ENCODE measurements at places on chromosomes 13 and 19. TPM values are rescaled to one million over a fixed set of nuclear protein-coding genes. Genes with fewer than 3 reads are reported as not detected.

DNA sequence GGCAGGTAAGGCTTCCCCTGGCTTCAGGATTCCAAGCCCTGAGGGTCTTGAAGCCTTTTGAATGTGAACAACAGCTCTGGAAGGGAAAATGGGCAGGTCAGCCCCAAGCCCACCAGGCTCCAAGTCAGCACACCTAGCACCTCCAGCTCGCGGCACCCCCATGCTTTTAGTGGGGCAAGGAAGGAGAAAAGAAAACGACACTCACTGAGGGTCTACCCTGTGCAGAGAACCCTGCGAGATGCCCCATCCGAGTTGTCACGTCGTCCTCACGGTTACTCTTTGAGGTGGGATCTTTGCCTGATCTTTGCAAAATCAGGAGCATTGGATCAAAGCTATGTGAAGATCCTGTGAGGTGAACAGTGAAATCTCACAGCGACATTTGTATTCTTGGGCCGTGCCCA is 5.7 kb upstream of the F10 start:
- peak; percentile 37 for DNase-seq

DNA sequence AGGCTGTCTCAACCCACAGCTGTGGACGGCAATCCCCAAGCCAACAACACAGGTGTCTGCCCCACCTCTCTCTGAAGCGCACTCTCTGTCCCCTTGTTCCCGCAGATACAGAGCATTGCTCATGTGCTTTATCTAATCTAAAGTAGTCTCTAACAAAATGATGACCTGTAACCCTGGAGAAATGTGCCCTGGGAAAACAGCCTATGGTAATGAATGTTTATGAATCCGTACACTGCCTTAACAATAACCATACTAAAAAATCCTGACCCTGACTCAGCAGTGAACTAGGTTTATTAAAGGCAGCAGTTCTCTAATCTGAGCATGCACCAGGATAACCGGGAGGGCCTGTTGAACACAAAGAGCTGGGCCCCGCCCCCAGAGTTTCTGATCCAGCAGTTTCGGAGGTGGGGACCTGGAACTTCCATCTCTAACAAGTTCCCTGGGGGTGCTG is 50.7 kb upstream of the SLC15A1 start:
- no peak for DNase-seq

DNA sequence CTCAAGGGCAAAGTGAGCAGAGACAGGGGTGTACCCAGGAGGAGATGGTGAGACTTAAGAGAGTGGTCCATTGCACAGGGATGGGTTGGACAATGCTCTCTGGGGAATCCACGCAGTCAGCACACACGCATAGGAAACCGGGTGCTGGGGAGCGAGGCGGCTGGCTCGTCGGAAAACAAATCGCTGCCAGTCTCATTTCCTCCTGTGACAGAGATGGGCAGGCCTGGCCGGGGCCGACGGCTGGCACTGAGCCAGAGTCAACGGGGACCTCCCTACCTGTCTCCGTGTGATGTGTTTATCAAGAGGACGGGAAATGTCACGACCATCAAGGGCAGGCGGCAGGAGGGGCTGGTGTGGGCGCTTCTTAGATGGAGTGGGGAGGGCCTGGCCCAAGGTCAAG is 27.3 kb downstream of the PTPRS start:
- no peak for DNase-seq

DNA sequence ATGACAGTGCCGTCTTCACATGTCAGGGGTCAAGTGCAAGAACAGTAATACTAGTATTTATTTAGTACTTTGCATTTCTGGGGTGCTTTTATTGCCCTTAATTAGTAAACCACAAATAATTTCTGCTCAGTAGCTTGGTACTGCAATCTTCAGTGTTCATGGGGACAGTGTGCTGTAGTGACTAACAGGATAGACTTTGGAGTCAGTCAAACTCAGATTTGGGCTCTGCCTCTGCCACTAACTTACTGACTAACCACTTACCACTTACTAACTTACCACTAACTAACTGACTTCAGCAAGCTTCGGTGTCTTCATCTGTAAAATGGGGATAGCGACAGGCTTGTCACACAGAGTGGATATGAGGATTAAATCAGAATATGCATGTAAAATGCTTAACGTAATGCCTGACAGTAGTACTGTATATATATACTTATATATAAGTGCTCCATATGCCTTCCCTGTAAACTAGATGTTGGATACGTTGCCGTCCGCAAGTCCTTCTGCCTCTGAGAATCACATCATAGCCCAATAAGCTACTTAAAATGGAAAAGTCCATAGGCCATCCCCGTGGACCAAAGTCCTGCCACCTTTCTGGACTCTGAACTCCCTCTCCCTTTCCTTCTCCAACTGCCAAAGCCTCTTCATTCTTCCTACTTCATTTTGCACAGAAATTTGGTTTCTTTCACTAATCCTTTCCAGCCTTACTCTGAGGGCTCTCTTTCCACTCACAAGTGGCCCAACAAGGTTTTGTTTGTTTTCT is 158.1 kb downstream of the ZIC5 start:
- no peak for DNase-seq

The TMEM86B gene
- polyA plus RNA-seq, result 4.4 TPM

Data from left lung (tissue), 14 donors.